Hypothalamus (tissue), 51 donors: ENCODE measurements at places on chromosomes 16 and 17.
A peak's percentile ranks its signal among the peaks of the same experiment; 100 is the strongest.

- DNase-seq: no peak
These were observed 51.4 kb downstream of the MFSD11 start for GRCh38 chr17:76789235-76789788.

DNA sequence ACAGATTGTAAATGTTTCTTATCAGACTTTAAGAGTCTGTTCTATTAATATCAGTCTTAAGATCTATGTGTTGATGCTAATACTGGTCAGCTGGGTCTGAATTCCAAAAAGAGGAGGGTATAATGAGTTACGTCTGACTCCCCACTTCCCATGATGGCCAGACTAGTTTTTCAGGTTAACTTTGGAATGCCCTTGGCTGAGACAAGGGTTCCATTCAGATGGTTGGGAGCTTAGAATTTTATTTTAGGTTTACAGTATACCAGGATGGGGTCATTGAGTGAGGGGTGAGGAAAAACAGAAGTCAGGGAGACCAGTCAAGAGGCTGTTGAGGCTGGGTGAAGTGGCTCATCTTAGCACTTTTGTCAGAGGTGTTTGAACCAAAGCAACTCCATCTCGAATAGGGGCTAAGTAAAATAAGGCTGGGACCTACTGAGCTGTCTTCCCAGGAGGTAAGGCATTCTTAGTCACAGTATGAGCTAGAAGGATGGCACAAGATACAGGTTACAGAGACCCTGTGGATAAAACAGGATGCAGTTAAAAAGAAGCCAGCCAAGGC, 2.9 kb upstream of the TMEM231 start:
- no peak for DNase-seq

GRCh38 chr16:80899809-80900592, 95.6 kb upstream of the CDYL2 start:
- DNase-seq: peak; percentile 11

- DNase-seq: no peak
These were observed 172.8 kb downstream of the RBFOX1 start for GRCh38 chr16:7505495-7505894.

DNA sequence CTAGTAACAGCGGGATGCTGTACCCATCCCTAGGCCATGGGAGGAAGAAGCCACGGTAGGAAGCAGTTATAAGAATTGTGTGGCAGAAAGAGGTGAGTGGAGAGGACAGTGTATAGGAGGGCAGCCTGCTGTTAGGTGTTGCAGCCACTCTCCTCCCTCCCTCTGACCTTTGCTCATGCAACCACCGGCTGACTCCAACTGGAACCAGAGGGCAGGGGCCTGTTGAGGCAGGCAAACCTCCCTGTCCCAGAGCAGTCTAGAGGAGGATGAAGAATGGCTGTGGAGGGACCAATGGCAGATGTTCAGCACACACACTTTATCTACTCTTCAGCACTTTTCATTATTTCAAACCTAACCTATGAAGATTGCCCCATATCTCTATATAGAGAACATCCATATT, 2.2 kb downstream of the TXNL4B start:
- no peak for DNase-seq

- no peak for DNase-seq
These were observed 20.7 kb downstream of the CNTNAP4 start for GRCh38 chr16:76297941-76298340.

- no peak for DNase-seq
These were observed 25.5 kb upstream of the MYO15B start for GRCh38 chr17:75561927-75562603.
